ENCODE measurements at places on chromosomes 5 and 9. TPM values are rescaled to one million over a fixed set of nuclear protein-coding genes. Genes with fewer than 3 reads are reported as not detected.

Gene ELOVL7
- total RNA-seq = 18.4 TPM

Gene RGS3
- 65.4 TPM for total RNA-seq

Gene MVB12B
- total RNA-seq = 24.4 TPM

Gene AHRR
- 6.4 TPM for total RNA-seq

Gene HTR4
- 0.35 TPM for total RNA-seq

Gene PPP2R2B
- total RNA-seq = 10.3 TPM

Gene CCL21
- total RNA-seq = 26.2 TPM

Gene GMCL2
- not detected for total RNA-seq

Gene FCHO2
- total RNA-seq = 29.2 TPM

Gene ROR2
- total RNA-seq = 31.0 TPM

Gene LECT2
- total RNA-seq = not detected

Gene FOCAD
- total RNA-seq = 51.7 TPM

Gene CXCL14
- 37.1 TPM for total RNA-seq

Gene PFN3
- not detected for total RNA-seq

Gene SLCO6A1
- total RNA-seq = not detected

Gene MCC
- total RNA-seq = 57.7 TPM

Gene GFI1B
- 2.0 TPM for total RNA-seq

Gene LEAP2
- 5.3 TPM for total RNA-seq

Gene RARS1
- 80.8 TPM for total RNA-seq

Gene CDKN2B-AS1
- not detected for total RNA-seq

Gene MTMR12
- total RNA-seq = 37.5 TPM

Data from metanephros (tissue), 2 donors.